Vagina (tissue), 2 donors: ENCODE measurements at places on chromosomes 7 and 10. TPM values are rescaled to one million over a fixed set of nuclear protein-coding genes. Genes with fewer than 3 reads are reported as not detected.

Gene UBE2D1
- 10.1 TPM for total RNA-seq

Gene RELN
- 7.4 TPM for total RNA-seq

Gene CALML3
- total RNA-seq, result 50.6 TPM

Gene OLAH
- total RNA-seq, result 4.9 TPM

Gene CEP55
- total RNA-seq, result 3.2 TPM

Gene VPS41
- 46.7 TPM for total RNA-seq

Gene NUTM2A
- total RNA-seq, result 0.98 TPM

Gene ASIC3
- total RNA-seq, result 3.7 TPM

Gene IL6
- total RNA-seq, result 12.0 TPM

Gene OR13A1
- not detected for total RNA-seq

Gene PRF1
- 20.9 TPM for total RNA-seq

Gene ERVW-1
- total RNA-seq, result not detected

Gene WEE2
- total RNA-seq, result not detected

Gene SRRM3
- total RNA-seq, result 9.8 TPM

Gene UTF1
- total RNA-seq, result not detected

Gene RPEL1
- not detected for total RNA-seq

Gene MINDY3
- total RNA-seq, result 25.0 TPM

Gene DEPP1
- total RNA-seq, result 155 TPM

Gene GPNMB
- total RNA-seq, result 113 TPM

Gene CAV1
- total RNA-seq, result 162 TPM

Gene XRCC2
- total RNA-seq, result 1.7 TPM

Gene UNCX
- not detected for total RNA-seq

Gene DPY19L1
- 11.3 TPM for total RNA-seq

Gene CYP3A4
- not detected for total RNA-seq

Gene PIP
- total RNA-seq, result 2.5 TPM

Gene PDE6C
- total RNA-seq, result not detected

Gene PPP1R3C
- 26.3 TPM for total RNA-seq

Gene ADAP1
- 4.2 TPM for total RNA-seq
